ENCODE measurements at places on chromosomes 7 and 10.

GRCh38 chr7:127413962-127414361, 21.5 kb upstream of the ZNF800 start:
- no peak for DNase-seq

DNA sequence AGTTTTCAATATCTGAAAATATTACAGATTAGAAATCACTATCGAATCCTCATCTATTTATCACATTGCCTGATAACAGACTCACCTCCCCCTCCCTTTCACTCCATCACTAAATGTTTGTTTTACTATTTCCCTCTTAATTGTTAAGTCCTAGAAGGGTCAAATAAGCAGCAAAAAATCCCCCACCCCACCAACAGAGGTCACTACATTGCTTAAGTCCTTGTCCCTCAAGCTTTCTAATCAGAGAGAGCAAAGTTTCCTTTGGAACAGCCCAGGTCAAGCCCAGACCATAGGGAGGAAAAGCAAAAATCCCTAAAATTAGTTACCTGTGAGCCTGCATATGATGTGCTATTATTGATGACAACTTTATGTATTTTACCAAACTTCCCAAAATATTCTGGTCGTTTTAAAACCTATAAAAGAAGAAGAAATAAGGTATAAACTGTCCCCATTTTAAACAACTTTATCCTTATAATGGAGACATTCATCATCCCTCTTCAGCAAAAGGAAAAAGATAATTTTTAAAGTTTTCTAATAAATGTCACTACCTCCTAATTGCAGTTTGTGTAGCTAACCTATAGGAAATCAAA, 95.0 kb downstream of the CNOT4 start:
- DNase-seq: no peak

GRCh38 chr10:63481815-63482421, 16.1 kb upstream of the JMJD1C start:
- DNase-seq: peak; percentile 6

GRCh38 chr10:87506956-87507355, 2.3 kb downstream of the MINPP1 start:
- peak; percentile 3 for DNase-seq

DNA sequence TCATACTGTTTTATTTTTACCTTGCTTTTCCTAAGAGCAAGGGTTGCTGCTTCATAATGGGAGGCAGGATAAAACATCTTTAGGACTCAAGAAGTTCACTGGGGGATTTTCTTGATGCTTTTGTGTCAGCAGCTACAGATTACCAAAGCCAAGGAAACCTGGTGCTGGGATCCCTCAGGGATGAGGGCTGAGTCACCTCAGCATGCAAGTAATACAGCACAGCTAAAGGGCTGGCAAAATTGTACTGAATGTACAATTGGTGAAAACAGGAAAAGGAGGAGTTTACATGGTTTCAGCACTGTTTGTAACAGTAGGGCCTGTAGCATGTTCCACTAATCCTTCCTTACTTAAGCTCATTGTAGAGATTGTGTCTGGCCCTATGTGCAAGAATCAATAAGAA, 1056.8 kb downstream of the SORCS1 start:
- DNase-seq: no peak

DNA sequence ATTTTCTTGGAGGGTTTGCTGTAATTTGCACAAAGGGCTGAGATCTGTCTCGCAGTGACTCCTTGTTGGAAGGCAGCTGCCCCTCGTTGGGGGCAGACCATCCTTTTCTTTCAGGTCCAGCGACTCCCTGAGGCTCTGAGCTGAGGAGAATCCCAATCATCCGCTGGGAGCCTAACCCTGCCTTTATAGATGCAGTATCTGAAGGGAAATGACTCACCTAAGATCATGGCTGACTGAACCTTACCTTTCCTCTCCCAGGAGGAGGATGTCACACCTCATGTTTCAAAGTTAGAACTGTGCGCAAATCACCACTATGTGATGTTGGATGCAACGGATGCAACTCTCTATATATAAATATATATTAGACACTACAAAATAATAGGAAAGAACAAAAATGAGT, 36.4 kb upstream of the MXI1 start:
- no peak for DNase-seq

DNA sequence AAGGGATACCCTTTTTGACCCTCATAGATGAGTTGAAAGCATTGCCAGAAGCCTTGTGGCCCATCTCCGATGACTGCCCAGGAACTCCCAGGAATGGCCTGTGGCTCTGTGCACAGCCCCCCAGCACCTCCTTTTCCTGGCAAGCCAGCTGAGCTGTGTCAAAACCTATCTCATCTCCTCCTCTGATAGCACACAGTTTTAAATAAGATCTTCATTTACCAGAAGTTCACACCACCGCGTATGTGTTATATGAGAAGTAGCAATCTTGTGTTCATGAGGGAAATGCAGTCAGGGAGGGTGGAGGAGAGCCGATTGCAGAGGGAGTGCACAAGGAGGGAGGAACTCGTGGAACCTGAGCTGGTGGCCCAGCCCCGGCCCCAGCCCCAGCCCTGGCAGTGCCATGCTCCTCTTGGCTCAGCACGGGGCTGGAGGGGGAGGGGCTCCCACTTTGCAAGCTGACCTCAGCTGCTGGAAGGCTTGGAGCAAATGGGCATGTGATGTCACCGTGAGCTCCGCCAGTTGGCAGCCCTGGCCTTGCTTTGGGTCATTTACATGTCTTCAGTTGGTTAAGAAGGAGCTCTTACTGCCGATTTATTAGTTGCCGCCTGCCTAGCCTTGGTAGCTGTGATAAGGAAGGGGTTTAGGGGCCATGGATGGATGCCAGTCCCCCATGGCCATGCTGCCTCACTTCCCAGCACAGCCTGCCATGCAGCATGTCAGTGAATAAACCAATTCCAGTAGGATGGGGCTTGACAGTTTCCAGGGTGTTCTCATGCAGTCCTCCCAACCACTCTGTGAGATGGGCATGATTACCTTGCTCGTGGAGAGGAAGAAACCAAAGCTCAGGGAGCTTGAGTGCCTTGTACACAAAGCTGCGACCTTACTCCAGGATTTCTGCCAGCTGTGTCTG, 20.0 kb downstream of the UNC5B start:
- DNase-seq: peak; percentile 89

- no peak for DNase-seq
Observed at GRCh38 chr7:21636694-21637093, 93.9 kb downstream of the DNAH11 start.

DNA sequence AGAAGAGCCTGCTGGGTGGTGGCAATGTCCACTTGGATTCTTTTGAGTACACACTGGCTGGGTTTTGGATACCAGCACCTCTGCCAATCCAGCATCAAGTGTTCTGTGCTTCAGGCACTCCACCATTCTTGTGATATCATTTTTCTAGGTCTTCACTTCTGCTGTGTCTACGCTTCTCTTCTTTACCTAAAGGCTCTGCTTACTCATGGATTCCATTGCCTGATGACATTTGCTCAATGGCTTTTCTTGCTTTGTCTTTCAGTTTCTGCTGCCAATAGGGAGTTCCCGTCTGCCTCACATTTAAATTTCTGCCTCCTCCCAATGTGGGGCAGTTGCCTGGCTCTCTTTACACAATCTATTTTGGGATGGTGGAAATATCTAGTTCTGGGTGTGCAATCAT, 12.7 kb upstream of the PAPSS2 start:
- no peak for DNase-seq

GRCh38 chr7:30912986-30913811, 1.5 kb downstream of the AQP1 start:
- DNase-seq: no peak

- DNase-seq: no peak
Observed at GRCh38 chr7:150778738-150779301, 21.3 kb downstream of the TMEM176B start.

GRCh38 chr10:91528080-91528479, 104.8 kb downstream of the PPP1R3C start:
- no peak for DNase-seq

DNA sequence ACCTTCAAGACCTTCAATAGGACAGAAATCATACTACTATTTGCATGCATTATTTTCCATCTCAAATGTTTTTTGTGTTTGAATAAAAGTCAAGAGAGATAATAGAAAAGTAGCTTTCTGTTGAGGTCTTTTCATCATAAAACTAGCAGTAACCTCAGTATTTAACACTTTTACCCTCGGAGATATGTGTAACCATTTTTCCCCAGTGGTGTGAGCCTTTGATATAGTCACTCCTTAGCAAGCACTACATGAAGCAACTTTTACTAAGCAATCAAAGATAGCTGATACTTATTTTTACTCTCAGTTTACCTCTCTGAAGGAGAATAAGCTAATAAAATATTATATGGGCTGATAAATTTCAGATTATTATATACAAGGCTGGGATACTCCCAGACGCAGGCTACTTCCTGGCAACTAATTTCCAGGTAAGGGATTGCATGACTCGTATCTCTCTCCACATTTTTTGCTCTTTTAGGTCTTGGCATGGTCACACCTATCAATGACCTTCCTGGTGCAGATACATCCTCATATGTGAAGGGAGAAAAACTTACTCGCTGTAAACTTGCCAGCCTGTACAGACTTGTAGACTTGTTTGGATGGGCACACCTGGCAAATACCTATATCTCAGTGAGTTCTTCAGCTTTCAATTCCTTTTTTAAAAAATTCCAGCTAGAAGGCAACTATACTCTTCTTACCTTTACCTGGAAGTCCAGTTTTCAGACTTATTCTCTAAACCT, 91.5 kb upstream of the MXI1 start:
- no peak for DNase-seq

DNA sequence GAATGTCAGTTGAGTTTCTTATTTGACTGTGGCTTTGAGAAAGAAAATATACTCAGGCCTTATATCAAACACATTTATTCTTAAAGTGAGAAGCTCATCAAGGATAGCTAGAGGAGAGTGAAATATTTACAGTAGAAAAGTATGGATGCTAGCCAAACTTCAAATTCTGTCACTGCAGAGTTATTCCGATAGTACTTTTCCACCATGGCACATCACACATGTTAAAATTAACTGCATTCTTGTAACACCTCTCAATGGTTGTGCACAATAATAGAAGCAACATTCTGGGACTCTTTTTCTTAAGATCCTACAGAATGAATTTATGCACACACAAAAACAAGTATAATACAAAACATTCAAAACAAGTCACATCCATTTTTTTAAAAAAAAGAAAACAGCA, 4.5 kb downstream of the PPP1R3C start:
- no peak for DNase-seq

- no peak for DNase-seq
Observed at GRCh38 chr10:24721229-24722106, 2.2 kb downstream of the ARHGAP21 start.

- DNase-seq: no peak
Observed at GRCh38 chr10:127877116-127877515, 15.6 kb downstream of the CLRN3 start.

DNA sequence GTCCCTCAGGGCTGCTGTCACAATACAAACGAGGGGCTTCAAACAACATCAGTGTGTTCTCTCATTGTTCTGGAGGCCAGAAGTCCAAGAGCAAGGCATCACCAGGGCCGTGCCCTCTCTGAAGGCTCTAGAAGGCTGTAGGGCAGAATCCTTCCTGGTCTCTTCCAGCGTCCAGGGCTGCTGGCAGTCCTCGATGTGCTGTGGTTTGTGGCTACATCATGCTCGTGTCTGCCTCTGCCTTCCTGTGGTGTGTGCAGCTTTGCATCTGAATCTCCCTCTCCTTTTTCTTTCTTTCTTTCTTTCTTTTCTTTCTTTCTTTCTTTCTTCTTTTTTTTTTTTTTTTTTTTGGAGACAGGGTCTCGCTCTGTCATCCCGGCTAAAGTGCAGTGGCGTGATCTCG, 103.5 kb downstream of the INSYN2A start:
- no peak for DNase-seq

DNA sequence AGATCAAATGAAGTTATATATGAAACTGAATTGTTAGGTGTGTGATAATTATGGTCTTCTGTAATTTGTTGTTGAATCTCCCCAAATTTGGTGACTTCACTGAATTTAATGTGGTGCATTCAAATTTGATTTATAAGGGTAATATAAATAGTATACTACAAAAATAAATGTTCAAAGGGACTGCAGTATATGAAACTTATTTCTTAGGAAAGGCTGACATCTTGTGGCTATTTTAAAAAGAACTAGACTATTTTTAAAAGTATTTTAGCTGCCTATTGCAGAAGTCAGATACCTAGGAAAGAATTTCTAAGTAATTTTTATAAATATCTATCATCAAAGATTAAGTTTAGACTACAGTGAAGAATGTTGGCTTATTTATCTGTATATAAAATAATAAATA, 36.6 kb downstream of the ATRNL1 start:
- DNase-seq: no peak

DNA sequence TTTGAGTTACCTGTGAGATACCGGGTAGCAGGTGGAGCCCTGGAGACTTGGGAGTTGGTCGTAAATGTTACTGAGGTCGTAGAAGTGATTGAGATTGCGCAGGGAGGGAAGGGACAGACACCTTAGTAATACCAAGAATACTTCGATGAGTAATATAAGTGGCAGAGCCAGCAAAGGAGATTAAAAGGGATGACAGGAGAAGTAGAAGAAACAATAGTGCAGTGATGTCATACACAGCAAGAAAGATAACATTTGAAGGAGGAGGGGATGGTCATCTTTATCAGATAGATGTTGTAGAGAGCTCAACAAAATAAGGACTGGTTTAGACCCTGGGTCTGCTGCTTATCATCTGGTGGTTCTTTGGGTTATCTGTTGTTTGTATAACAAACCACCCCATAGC, 5.0 kb downstream of the BCCIP start:
- no peak for DNase-seq

DNA sequence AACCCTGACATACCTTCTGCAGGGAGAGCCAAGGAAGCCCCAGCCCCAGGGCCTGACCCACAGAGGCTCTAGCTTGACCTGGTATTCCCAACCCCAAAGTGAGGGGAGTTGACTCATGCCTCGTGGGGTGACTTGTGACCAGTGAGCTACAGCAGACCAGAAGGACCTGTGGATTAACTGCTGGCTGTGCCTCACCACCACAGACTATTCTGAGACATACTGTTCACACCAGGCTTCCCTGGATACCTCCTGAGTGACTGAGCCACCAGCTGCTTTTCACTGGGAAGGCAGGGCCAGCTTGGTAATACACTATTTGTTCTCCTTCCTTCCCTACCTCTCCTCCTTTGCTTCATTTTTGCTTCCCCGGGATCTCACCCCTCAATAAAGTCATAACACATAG, 7.3 kb downstream of the PLXNA4 start:
- no peak for DNase-seq

- no peak for DNase-seq
Observed at GRCh38 chr10:22986771-22987542, 59.1 kb downstream of the ARMC3 start.

DNA sequence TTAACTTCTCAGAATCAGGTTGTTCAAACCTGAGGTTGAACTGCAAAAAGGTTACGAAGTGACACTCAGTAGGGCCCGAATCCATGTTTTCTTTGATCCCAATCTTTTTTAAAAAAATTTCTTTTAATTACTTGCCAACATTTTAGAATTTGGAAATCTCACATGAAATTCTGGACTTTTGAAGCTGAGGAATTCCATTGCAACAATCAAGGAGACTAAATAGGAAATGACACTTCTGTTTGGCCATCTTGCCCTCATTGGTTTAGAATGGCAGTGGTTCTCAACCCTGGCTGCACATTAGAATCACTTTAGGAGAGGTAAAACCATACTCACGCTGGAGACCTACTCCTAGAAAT, 471 bp upstream of the TOMM7 start:
- no peak for DNase-seq

Data from osteoblast (primary cell).